ENCODE measurements at places on chromosomes 5 and 9.

DNA sequence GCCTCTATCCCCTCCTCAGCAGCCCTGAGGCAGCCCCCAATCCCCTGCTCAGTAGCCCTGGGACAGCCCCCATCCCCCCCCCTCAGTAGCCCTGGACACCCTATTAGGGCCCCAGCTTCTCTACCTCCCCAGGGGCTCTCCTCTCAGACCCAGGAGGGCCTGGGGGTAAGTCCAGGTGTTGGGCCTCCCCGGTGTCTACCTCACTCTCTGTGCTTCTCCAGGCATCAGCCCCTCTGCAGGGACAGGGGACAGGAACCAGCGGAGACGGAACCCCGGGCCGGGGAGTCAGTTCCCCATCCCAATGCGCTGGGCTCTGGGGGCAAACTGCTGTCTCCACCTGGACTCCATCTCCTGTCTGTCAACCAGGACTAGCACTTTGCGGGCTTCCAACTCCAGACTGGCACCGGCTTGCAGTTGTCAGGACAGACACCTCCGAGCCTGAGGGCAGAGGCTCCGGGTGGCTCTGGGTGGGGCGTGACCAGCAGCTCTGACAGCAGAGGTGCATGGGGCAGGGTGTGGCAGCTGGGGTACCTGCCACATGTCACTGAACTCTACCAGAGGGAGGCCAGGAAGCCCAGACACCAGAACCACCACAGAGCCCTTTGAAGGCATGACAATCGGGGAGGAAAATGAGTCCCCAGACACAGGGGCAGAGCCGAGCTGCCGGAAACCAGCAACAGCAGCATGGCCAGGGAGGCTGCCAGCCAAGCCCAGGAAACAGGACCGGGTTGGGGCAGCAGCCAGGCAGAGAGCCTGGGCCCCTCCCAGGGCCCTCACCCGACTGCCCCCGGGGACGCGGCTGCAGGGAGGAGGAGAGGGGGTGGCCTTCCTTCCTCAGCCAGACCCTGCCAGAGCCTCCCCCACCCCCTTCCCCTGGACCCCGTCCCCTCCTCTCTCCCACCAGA lies 17.7 kb upstream of the UBAC1 start:
- DNase-seq: no peak

GRCh38 chr5:125150041-125150669 lies 403.7 kb upstream of the ZNF608 start:
- DNase-seq: no peak

GRCh38 chr5:122350496-122350895 lies 38.5 kb downstream of the SNCAIP start:
- DNase-seq: no peak

DNA sequence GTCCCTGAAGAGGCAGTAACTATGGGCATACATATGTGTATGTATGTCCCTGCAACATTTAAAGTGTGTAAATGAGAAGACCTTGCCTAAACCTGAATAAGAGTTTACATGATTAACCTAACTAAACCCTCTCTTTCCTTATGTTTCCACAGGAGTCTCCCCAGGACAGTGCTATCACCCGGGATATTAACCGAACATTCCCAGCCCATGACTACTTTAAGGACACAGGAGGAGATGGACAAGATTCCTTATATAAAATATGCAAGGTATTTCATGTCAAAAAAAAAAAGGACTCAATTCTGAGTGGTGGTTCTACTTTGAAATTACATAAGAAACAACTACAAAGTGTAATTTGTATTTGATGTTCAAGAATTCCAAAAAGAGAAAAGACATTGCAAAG lies 31.7 kb downstream of the GPR21 start:
- no peak for DNase-seq

GRCh38 chr5:96680759-96681470 lies 18.7 kb downstream of the CAST start:
- no peak for DNase-seq

DNA sequence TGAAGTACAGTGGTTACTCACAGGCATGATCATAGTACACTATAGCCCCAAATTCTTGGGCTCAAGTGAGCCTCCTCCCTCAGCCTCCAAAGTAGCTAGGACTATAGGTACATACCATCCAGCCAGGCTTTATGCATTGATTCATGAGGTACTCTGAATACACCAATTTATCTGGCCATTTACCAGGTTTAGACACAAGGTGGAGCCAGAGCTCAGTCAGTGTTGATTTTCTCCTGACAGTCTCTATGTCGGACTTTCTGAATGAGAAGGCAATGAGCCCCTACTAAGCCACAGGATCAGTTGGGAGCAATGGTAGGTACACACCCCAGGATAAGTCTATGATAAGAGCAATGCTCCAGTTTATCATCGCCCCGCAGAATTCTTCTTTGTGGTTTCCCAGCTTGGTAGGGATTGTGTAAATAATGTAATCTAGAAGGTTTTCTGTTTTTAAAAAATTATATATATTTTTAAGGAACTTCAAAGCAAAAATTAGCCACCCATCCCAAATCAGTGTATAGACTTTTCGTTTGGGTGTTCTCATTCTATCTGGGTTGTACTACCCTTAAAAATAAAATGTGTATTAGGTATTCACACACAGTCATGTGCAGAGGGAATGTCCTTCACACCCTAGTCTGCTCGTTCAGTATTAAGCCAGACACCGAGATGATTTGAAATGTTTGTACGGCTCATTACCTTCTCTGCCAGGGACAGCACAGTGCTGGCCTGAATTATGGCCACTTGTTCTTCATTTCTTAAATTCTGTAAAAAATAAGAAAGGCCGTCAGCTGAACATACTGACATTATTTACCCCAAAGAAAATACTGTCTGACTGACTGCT lies 118.4 kb upstream of the DPYSL3 start:
- DNase-seq: no peak

Measured in stimulated activated CD4-positive, alpha-beta T cell treated with anti-CD3 and anti-CD28 coated beads, TNF-alpha, amount 100 ng/mL, for 1 hour (primary cell).